CD4-positive, CD25-positive, alpha-beta regulatory T cell (primary cell): ENCODE measurements at places on chromosomes 1 and 21.

GRCh38 chr1:234515821-234516241 lies 36.9 kb upstream of the TARBP1 start:
- H3K4me3 ChIP-seq, result no peak overlapping the region
- no peaks in the 10 kb centered on the region for H3K36me3 ChIP-seq
- no peak overlapping the region for H3K27ac ChIP-seq
- H3K4me1 ChIP-seq, result no peaks in the 10 kb centered on the region
- peaks cover 3% of the 10 kb centered on the region for H3K27me3 ChIP-seq

GRCh38 chr1:167774710-167775109 lies 52.9 kb downstream of the MPZL1 start:
- no peak overlapping the region for H3K4me3 ChIP-seq
- no peak overlapping the region for H3K27ac ChIP-seq
- no peaks in the 10 kb centered on the region for H3K27me3 ChIP-seq
- no peaks in the 10 kb centered on the region for H3K36me3 ChIP-seq

GRCh38 chr1:77143529-77144121 lies 75.6 kb downstream of the PIGK start:
- DNase-seq, result peak; percentile 34
- peaks cover 5% of the 10 kb centered on the region for H3K4me1 ChIP-seq
- H3K36me3 ChIP-seq, result peaks cover 2% of the 10 kb centered on the region
- no peaks in the 10 kb centered on the region for H3K27me3 ChIP-seq
- H3K27ac ChIP-seq, result no peak overlapping the region

DNA sequence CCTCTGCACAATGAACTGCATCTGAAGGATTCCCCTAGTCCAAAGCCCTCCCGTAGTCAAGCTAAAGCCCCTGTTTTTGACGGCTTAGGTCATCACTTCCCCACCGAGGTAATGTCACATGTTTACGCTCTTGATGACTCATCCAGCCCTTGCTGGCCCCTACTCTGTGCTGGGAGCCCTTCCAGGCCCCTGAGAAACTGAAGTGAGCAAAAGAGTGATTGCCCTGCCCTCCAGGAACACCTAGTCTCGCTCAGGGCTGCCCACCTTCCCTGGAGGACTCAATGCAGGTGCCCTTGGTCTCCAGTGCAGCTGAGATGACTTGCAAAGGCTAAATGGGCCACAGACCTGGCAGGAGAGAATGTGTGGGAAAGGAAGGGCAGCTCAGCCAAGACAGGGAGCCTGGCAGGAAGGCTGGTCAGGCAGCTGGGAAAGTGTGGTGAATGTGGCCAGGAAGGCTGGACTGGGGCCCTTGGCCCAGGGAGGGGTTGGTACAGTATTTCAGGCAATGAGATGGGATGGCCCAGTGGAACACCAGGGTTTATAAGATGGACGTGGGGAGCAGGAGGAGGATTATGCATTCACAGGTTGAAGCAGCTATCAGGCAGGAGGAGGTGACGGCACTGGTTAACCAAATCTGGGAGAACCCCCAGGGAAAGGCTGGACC lies 345.6 kb downstream of the NPHP4 start:
- H3K27me3 ChIP-seq, result no peaks in the 10 kb centered on the region
- no peak overlapping the region for H3K4me3 ChIP-seq
- H3K27ac ChIP-seq, result no peak overlapping the region
- H3K4me1 ChIP-seq, result no peaks in the 10 kb centered on the region
- no peaks in the 10 kb centered on the region for H3K36me3 ChIP-seq

DNA sequence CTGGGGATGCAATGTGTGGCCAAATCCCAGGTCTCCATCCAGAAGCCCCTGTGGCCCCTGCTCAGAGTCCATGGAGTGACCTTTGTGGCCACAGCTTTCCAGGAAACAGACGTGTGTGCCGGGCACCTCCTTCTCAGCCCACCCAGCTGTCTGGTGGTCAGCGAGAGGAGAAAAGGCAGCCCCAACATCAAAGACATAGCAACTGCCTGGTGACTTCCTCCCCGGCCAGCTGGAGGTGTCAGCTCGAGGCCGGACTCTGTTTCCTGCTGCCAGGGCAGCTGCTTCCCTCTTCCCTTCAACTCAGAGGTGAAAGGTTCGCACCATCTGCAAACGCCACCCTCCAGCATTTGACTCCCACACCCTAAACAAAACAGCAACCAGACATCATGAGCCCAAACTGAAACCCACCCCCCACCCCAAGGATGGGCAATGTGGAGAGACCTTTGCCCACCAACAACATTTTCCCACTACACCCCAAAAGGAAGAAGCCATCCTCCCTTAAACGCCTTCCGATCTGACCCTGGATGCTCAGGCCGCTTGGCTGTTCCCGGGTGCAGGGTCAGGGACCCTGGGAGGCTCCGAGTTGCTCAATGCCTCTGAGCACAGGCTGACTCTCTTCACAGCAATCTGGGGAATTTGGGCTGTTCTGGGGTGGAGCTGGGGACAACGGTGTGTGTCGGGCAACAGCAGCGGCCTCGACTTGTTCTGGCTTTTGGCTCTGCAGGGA lies 162.3 kb downstream of the PSMG1 start:
- no peaks in the 10 kb centered on the region for H3K4me1 ChIP-seq
- H3K27ac ChIP-seq, result no peak overlapping the region
- no peaks in the 10 kb centered on the region for H3K36me3 ChIP-seq
- H3K27me3 ChIP-seq, result no peaks in the 10 kb centered on the region
- H3K4me3 ChIP-seq, result no peak overlapping the region

GRCh38 chr1:8142955-8143629 lies 117.0 kb upstream of the ERRFI1 start:
- H3K36me3 ChIP-seq, result no peaks in the 10 kb centered on the region
- H3K4me1 ChIP-seq, result peaks cover 12% of the 10 kb centered on the region
- no peak overlapping the region for H3K4me3 ChIP-seq
- no peak for DNase-seq
- H3K27ac ChIP-seq, result no peak overlapping the region

DNA sequence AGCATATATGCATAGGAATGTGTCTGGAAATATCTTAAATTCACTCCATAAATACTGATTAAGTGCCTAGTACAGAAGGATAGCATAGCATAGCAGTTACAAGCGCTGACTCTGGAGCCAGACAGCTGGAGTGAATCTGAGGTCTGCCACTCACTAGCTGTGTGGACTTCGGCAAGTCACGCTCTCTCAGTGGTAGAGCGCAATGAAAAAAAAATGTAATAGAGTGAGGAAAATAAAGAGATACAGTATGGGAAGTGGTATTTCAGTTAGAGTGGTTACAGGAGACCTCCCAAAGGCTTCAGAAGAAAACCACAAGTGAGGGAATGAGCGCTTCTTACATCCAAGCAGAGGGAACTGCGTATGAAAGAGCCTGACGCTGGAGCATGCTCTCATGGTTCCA lies 338.9 kb upstream of the PRMT6 start:
- H3K27me3 ChIP-seq, result no peaks in the 10 kb centered on the region
- no peak for DNase-seq
- H3K4me1 ChIP-seq, result no peaks in the 10 kb centered on the region
- H3K4me3 ChIP-seq, result no peak overlapping the region
- H3K36me3 ChIP-seq, result no peaks in the 10 kb centered on the region

DNA sequence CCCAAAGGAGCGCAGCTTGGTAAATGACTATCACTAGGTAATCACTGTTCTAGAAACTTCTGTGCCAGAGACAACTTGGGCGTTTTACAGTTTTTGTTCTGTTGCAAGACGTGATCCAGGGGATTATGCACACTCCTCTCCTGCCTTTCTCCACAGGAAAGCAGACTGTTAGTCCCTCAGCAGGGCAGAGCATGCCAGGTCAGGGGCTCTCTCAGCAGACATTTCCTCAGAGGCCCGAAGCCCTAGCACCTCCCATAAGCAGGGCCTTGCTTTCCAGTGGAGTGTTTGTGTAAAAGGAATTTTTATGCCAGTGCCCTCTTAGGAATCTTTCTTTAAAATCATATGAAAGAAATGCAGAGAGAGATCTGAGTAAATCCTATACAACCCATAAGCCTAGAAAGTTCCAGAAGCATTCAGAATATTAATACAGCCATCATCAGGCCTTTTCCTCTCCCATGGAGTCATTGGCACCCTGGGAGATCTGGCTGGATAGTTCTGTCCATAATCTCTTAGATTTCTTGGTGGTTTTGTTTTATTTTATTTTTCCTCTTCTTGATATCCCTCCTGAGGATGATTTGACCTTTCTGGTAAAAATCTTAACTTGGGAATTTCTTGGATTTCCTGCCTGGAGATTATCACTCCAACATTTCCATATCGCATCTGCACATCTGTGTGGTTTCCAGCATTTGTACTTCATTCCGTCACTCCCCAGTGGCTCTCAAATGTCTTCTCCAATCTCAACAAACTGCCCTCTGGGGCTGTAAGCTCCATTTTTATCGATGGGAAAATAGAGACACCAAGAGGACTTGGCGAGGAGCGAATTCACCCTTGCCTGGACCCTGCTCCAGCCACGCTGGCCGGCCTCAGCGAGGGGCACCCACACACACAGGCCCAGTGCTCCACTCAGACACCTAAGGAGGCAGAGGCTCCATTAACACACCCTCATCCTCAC lies 116.1 kb downstream of the PSMG1 start:
- H3K4me1 ChIP-seq, result no peaks in the 10 kb centered on the region
- H3K27me3 ChIP-seq, result no peaks in the 10 kb centered on the region
- no peak overlapping the region for H3K27ac ChIP-seq
- no peaks in the 10 kb centered on the region for H3K36me3 ChIP-seq
- no peak for DNase-seq

DNA sequence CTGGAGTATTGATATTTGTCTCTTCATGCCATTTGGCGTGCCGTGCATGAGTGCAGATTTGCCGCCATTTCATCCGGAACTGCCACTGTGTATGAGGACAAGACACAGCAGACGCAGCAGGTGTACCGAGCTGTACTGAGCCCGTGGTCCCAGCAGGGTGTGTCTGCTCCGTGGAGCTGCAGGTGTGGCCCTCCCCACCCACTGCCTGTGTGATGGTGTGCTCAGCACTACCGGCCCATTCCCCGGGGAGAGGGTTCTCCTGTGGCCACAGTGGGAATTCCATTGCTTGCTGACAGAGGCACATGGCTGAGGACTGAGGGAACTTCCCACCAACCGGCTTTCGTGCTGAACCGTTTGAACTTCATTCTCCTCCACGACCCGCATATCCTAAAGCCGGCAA lies 34.3 kb upstream of the COL6A1 start:
- H3K27ac ChIP-seq, result no peak overlapping the region
- no peak for DNase-seq
- H3K4me1 ChIP-seq, result no peaks in the 10 kb centered on the region
- H3K4me3 ChIP-seq, result no peak overlapping the region
- no peaks in the 10 kb centered on the region for H3K36me3 ChIP-seq
- no peaks in the 10 kb centered on the region for H3K27me3 ChIP-seq

DNA sequence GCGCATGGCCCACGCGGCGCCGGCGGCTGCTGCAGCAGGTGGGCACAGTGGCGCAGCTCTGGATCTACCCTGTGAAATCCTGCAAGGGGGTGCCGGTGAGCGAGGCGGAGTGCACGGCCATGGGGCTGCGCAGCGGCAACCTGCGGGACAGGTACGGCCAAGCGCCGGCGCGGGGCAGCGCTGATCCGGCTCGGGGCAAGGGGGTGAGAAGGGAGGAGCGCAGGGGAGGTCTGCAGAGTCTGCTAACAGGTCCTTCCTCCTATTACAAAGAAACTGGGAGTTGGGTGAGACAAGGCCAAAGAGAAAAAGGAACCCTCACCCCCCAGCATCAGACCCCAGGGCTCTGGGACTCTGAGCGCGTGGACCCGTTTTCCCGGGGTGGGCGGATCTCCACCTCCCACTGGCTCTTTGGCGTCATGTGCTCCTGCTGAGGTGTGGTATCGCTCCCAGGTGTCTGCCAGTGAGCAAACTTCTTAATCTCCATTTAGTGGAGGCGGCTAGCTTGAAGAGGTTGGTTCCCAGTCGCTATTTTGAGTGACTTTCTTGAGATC lies 431 bp downstream of the MTARC1 start:
- peaks cover 10% of the 10 kb centered on the region for H3K27me3 ChIP-seq
- H3K4me1 ChIP-seq, result no peaks in the 10 kb centered on the region
- no peaks in the 10 kb centered on the region for H3K36me3 ChIP-seq
- H3K4me3 ChIP-seq, result no peak overlapping the region

GRCh38 chr1:198535631-198536030 lies 4.8 kb downstream of the ATP6V1G3 start:
- DNase-seq, result no peak
- H3K4me1 ChIP-seq, result peaks cover 32% of the 10 kb centered on the region
- no peaks in the 10 kb centered on the region for H3K27me3 ChIP-seq
- H3K36me3 ChIP-seq, result no peaks in the 10 kb centered on the region
- no peak overlapping the region for H3K27ac ChIP-seq

GRCh38 chr1:84969489-84970250 lies 27.2 kb downstream of the MCOLN2 start:
- H3K4me3 ChIP-seq, result no peak overlapping the region
- H3K36me3 ChIP-seq, result no peaks in the 10 kb centered on the region
- no peak overlapping the region for H3K27ac ChIP-seq
- no peaks in the 10 kb centered on the region for H3K27me3 ChIP-seq
- no peaks in the 10 kb centered on the region for H3K4me1 ChIP-seq

GRCh38 chr21:45167796-45168222 lies 93.4 kb downstream of the ADARB1 start:
- H3K4me3 ChIP-seq, result no peak overlapping the region
- no peak overlapping the region for H3K27ac ChIP-seq
- peaks cover 11% of the 10 kb centered on the region for H3K36me3 ChIP-seq

DNA sequence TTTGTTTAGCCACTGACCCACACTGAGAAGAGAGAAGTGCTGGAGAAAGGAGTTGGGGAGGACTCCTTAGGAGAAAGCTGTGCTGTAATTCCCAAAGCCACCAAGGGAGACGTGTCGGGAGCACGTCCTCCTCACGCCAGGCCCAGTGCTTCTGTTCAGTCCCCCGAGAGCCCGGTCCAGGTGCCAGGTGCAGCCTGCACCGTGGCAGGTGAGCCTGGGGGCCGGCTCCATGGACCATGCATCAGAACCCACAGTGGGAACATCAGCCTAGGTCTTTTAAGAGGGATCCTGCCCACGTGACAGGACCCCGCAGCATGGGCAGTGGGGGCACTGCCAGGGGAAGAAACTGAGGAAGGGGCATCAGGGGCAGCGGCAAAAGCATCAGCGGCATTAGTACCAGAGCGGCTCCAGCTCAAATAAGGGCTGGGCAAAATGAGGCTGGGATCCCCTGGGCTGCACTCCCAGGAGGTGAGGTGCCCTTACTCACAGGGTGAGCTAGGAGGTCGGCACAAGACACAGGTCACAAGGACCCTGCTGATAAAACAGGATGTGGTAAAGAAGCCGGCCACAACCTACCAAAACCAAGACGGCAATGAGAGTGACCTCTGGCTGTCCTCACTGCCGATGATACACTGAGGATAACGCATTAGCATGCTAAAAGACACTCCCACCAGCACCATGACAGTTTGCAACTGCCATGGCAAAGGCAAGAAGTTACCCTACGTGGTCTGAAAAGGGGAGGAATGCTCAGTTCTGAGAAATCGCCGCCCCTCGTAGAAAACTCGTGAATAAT lies 24.6 kb upstream of the PRDM15 start:
- H3K27me3 ChIP-seq, result no peaks in the 10 kb centered on the region
- no peak for DNase-seq
- no peak overlapping the region for H3K27ac ChIP-seq
- H3K4me3 ChIP-seq, result no peak overlapping the region
- H3K4me1 ChIP-seq, result peaks cover 13% of the 10 kb centered on the region
